ENCODE measurements at places on chromosomes 3 and 15.

- DNase-seq, result no peak
These were observed 17.9 kb downstream of the PAK6 start for GRCh38 chr15:40256638-40257235.

- no peak for DNase-seq
These were observed 307.5 kb downstream of the EDEM1 start for GRCh38 chr3:5494905-5495519.

DNA sequence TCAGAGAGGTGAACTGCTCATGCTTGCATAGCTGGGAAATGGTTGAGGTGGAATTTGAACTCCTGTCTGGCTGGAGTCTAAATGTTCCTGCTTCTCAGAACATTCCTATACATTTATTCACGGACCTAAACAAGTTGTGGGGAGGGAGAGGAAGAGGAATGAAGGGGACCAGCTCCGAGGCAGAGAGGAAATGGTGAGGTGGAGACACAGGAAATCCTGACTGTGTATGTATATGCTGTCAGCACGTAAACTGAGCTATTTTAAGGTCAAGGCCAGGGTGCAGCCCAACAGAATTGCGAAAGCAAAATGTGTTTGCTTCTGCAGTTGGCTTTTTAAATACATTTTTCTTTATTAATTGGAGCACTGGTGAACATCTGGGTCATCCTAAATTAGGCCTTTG lies 74.1 kb upstream of the POMGNT2 start:
- no peak for DNase-seq

DNA sequence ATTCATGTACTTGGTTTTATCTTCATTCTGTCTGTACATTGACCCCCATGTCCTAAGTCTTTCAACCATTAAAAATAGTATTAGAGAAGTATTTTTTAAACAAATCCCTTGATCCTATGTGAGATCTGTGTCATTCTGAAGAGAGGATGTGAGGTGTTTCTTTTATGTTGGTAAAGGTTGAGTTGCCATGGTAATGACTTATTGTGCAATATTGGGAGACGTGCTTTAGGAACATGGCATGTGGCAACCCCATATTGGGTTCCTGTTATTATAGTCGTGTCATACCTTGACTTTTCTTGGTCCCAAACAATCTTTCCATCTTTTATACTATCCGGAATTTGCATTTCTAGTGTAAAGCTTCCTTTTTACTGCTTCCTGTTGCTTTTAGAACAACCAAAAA lies 203.1 kb downstream of the KCNAB1 start:
- DNase-seq, result no peak

DNA sequence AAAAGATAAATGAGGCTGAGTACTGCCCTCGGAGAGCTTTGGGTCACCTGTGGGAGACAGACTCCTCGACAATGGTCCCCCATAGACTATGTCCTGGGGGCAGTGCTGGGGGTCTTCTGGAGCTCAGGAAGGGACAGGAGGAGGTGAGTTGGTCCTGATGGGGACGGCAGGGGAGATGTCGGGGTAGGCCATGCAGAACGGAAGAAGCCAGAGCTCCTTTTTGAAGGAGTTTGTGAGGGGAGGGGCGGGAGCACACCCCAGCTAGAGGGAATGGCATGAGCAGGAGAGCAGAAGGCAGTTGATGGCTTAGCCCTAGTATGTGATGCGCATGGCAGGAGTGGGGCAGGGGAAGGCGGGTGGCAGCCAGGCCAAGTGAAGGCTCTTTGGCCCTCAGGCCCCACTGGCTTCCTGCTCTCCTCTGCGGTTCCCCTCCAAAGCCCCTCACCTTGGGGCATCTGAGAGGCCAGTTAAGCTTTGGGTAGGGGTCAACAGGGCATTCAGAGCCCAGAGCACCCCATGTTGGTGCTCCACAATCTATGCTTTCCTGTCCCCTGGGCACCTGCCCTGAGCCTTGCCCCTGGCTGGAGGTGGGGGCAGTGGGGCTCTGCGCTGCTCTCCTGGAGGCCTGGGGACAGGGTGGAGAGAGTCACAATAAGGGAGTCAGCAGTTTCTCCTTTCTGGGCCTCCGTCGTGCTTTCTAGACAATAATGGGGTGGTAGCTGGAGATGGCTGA lies 179.3 kb downstream of the SMAD6 start:
- DNase-seq, result no peak

GRCh38 chr3:187072511-187072910 lies 66.8 kb downstream of the RPL39L start:
- no peak for DNase-seq

DNA sequence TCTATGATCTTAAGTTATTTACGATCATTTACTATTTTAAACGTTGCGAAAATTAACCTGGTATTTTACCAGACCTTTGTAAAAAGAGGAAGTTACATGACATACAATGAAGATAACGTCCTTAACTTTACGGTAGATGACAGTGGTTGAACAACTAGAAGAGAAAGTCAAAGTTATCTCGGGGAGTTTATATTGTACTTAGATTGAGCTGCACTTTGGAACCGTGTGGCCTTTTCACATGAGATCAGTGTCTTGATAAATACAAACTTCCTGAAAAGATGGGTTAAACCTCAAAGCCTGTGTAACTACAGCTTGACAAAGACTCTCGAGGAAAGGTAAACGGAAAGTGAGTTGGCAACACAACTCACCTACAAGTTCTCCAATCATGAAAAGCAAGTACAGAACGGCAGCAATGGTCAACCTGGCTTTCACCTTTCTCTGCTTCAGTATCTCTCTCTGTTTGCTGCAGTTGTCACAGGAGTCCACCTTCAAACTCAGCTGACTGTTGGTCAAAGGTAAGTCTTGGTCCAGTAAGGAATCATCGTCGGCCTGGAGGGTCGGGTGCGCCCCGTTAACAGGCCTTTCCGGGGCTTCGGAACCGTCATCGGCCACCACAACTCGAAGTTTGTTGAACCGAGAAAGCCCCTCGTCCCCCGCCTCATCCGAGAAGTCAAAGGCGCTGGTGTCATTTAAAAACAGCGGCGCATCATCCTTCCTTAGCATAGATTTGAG lies 793 bp downstream of the SLC30A4 start:
- no peak for DNase-seq

DNA sequence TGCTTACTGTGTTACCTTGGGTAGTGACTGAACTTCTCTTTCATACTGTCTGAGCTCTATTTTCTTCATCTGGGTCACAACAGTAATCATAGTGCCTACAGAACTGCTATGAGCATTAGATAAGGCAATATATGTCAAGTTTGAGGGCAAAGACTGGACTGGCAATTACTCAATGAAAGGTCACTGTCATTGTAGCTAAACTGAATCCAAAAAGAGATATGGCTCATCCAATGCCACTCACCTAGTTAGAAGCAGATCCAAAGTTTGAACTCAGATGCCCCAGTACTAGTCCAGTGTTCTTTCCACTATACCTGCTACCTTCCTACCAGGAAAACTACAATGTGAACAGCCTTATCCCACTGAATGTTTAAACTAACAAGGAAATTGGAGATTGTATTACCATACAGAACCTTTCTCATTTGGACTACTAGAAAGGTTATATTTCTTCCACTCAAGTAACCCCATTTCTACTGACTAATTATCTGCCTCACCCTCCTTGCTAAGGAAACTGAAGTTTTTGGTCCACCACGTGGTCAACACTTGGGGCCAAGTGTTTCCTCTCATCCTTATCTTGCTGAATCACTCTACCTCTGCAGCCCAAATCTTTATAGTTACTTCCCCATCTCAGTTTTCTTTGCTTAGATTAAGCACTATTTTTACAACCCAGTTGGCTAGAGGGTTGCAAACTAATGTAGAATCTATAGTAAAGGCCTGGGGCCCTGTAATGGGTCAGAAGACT lies 202.3 kb upstream of the LPP start:
- no peak for DNase-seq

GRCh38 chr3:20055020-20055775 lies 15.0 kb downstream of the KAT2B start:
- no peak for DNase-seq

- DNase-seq, result no peak
These were observed 1037.8 kb downstream of the OTOL1 start for GRCh38 chr3:162534431-162534830.

DNA sequence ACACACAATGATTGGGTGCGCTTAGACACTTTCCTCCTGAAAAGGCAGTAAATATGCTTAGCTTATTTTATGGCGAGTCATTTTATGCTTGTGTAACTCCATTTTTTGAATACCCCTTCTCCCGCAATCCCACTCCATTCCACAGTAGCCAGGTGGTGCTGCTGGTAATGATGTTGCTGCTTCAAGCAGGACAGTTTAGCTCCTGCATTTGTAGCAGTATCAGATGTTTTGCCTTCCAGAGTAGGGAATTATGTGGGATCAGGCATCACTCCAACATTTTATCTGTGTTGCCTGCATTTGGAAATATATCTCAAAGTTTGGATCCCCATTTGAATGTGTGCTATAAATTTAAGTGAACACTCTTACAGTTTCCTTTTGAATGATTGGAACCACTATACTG lies 302.1 kb upstream of the SGO1 start:
- no peak for DNase-seq

- DNase-seq, result no peak
These were observed 7.9 kb downstream of the KBTBD8 start for GRCh38 chr3:67005974-67006373.

GRCh38 chr3:151580591-151580990 lies 119.7 kb upstream of the IGSF10 start:
- DNase-seq, result no peak

DNA sequence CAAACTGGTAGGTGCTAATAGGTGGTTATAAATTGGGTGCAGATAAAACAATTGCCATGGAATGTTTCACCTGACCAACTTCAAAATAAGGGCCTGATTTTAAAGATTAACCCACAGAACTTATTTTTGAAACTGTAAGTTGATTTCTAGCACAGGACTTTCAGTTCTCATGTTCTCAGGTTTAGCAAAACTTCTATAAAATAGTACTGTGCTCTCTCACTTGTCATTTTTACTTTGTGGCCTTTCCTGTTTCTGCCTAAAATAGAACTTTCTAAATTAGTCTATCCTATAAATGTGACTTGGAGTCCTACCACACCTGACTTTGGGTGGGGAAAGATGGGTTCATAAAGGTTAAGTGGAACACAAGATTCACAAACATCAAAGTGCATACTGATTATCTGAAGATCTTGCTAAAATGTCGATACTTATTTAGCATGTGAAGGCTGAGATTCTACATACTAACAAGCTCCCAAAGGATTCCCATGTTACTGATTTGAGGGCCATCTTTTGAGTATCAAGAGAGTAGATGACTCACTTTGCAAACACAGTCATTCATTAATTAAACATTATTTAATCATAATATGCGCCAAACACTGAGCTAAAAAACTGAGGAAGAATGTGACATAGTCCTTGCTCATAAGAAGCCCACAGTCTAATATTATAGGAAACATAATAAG lies 38.6 kb downstream of the BTLA start:
- no peak for DNase-seq

- DNase-seq, result no peak
These were observed 255.5 kb upstream of the TGFBR2 start for GRCh38 chr3:30350901-30351300.

DNA sequence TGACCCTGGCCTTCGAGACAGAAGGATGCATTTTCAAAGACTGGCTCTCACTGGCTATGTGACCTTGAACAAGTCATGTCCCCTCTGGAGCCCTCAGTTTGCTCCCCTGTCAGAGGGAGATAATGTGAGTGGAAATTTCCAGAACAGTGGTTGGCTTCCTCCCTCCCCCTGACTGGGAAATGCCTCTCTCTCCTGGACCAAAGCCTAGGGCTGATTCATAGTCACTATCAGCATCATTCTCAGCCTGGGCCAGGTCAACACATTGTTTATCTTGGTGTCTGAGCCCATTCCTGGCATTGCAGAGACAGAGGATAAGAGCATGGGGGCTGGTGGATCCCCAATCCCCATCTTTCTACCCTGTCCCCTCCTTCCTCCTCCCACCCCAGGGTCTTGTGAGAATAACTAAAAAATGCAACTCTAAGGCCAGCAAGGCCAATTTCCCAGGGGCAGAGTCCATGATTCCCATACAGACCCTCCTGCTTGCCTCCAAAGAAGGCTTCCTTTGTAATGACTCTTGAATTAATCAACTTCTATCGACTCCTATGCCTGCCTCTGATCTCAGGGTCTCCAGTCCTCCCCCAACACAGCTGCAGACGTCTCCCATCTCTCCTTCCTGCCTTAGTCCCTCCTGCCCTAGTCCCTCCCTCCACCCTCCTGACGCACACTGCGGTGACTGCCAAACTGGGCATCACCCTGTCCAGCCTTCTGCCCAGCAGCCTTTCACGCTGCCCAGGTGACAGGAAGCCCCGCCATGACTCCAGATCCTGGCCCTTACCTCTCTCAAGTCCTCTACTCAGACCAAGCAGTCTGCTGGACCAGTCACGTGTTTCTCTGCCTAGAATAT lies 35.4 kb upstream of the CORO2B start:
- DNase-seq, result no peak

- no peak for DNase-seq
These were observed 62.3 kb downstream of the UBP1 start for GRCh38 chr3:33377931-33378330.

DNA sequence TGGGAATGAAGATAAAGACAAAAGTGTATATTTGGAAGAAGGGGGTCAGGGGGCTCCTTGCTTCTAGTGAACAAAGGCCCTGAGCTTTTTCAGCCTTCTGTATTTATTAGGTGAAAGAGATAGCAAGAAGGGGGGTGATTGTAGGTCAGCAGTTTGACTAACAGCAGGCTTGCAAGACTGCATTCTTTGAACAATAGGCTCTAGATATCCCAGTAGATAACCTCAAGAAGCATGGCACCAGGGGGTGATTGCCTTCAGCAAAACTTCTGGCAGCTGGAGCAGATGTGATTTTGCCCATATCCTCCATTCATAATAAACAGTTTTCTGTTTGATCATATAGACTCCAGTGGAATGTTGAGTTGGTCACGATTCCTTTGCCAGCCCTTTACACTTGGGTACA lies 31.7 kb upstream of the GOLIM4 start:
- DNase-seq, result no peak

DNA sequence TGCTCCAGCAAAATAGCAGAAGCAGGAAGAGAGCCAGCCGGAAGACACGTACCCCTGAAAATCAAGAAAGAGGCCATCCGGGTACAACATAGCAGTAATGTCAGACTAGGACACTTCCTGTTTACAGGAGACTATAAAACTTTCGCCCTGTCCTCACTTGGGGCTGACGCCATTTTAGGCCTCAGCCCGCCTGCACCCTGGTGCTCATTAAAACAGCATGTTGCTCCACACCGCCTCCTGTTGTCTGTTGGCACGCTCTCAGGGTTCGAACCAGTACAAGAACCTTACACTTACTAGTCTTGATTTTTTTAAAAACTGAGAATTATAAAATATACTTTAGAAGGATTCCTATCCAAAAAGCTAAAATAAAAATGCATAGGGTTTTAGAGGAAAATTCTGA lies 159.8 kb upstream of the NR2E3 start:
- no peak for DNase-seq

DNA sequence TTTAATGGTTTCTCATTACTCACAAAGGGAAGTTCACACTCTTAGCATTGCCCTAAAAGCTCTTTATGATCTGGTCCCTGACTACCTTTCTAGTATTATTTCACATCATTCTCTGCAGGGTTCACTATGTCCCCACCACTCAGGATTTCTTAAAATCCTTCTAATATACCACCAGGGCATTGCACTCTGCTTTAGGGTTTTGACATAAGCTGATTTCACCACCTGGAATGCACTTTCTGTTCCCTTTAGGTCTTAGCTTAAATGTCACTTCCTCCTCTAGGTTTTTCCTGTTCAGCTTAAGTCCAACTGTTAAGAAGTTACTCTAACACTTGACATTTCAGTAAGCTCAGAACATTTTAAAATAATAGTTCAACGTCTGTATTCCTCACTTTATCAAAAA lies 81.7 kb downstream of the HCN4 start:
- no peak for DNase-seq

GRCh38 chr3:8657804-8658305 lies 13.3 kb upstream of the SSUH2 start:
- no peak for DNase-seq

- DNase-seq, result no peak
These were observed 28.0 kb downstream of the ACAA1 start for GRCh38 chr3:38108649-38109579.
